Activated CD8-positive, alpha-beta memory T cell treated with anti-CD3 and anti-CD28 coated beads for 48 hours (primary cell): ENCODE measurements at places on chromosomes 6 and 20.

- DNase-seq = no peak
Observed at GRCh38 chr6:25137480-25137879, 141.7 kb upstream of the CARMIL1 start.

GRCh38 chr6:129253727-129254126, 370.8 kb downstream of the LAMA2 start:
- DNase-seq = no peak

- no peak for DNase-seq
Observed at GRCh38 chr20:62726716-62727583, 18.3 kb downstream of the NTSR1 start.

GRCh38 chr6:129920103-129920798, 59.1 kb upstream of the TMEM244 start:
- no peak for DNase-seq

- DNase-seq = no peak
Observed at GRCh38 chr6:133359256-133359655, 118.1 kb downstream of the EYA4 start.

- DNase-seq = no peak
Observed at GRCh38 chr6:18656506-18656905, 269.4 kb downstream of the RNF144B start.

GRCh38 chr20:44973053-44973452, 6.7 kb downstream of the STK4 start:
- DNase-seq = no peak

- DNase-seq = no peak
Observed at GRCh38 chr20:54197621-54198604, 10.0 kb upstream of the PFDN4 start.

- no peak for DNase-seq
Observed at GRCh38 chr6:137254966-137255365, 35.8 kb upstream of the IFNGR1 start.

GRCh38 chr6:46964716-46965519, 43.2 kb upstream of the ADGRF5 start:
- no peak for DNase-seq

DNA sequence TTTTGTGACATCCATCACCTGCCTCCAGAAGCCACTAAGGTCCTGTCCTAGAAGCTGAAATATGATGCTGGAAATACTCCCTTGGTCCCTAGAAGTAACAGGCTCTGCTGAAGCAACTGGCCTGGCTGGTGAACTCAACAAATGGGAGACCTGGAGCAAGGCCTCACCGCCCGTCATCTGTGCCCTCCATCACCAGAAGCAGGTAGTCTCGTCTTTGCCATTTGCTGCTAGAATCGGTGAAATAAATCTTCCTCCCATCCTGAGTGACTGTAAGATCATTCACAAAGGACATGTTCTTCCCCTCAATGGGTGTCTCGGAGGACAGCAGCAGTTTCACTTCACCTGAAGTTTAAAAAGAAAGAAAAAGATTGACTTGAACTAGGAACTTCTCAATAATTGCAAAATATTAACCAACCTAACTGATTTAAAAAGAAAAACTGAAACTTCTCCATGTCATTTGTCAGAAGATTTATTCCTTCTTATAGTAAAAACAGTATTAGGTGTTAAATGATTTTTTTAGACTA, 21.0 kb downstream of the CST7 start:
- no peak for DNase-seq

DNA sequence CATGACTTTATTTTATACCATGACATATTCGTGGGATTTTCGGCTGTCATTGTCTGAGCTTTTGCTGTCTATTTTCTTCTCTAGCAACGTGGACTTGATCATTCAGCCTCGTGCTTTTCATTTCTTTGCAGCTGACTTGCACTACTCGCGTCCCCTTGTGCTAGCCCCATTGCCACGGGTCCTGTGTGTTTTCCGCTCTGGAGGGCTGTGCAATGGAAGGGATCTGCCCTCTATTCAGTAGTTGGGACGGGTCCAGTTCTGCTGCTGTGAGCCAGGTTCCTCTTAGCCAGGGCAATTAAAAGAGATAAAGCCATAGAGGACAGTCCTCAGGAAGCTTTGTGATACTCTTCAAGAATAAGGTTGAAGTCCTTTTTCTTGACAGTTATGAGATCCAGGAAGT, 17.6 kb downstream of the NEDD9 start:
- no peak for DNase-seq

GRCh38 chr6:74976701-74977100, 229.2 kb downstream of the COL12A1 start:
- DNase-seq = no peak

GRCh38 chr6:165109011-165109410, 200.4 kb downstream of the C6orf118 start:
- no peak for DNase-seq

- DNase-seq = no peak
Observed at GRCh38 chr6:36000451-36000850, 24.0 kb downstream of the SLC26A8 start.

GRCh38 chr6:166767230-166767629, 140.2 kb upstream of the RPS6KA2 start:
- no peak for DNase-seq

DNA sequence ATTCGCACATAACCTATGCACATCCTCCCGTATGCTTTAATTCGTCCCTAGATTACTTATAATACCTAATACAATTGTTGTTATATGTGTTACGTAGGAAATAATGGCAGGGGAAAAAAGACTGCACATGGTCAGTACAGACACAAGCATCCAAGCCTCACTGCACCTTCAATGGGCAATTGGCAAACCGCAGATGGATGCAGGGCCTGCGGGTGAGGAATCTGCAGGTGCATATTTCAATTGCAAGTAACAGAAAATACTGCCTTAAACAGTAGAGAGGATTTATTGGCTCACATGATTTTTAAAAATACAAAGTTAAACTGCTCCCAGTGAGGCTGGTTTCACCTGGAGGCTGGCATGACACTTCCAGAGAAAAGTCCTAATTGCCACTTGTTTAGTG, 142.1 kb upstream of the MLN start:
- no peak for DNase-seq

DNA sequence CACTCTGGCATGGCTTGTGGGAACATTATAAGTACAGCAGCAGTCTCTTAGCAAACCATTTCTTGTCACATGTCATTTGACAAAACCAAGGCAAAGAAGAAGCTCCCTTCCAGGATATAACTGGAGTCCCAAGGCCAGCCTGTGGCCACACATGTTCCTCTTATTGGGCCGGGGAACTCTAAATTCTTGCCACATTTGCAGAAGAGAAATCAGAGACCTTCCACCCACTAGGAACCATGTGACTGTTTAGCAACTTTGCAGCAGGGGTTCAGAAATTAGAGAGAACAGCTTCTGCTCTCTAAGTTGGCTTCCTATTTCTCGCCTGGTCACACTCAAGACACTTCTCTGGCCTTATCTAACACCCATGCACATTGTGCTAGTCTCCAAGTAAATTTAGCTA, 20.4 kb upstream of the MEP1A start:
- DNase-seq = no peak

- DNase-seq = no peak
Observed at GRCh38 chr6:161308075-161308655, 34.3 kb upstream of the AGPAT4 start.

- no peak for DNase-seq
Observed at GRCh38 chr20:18857640-18858039, 44.1 kb downstream of the SCP2D1 start.

DNA sequence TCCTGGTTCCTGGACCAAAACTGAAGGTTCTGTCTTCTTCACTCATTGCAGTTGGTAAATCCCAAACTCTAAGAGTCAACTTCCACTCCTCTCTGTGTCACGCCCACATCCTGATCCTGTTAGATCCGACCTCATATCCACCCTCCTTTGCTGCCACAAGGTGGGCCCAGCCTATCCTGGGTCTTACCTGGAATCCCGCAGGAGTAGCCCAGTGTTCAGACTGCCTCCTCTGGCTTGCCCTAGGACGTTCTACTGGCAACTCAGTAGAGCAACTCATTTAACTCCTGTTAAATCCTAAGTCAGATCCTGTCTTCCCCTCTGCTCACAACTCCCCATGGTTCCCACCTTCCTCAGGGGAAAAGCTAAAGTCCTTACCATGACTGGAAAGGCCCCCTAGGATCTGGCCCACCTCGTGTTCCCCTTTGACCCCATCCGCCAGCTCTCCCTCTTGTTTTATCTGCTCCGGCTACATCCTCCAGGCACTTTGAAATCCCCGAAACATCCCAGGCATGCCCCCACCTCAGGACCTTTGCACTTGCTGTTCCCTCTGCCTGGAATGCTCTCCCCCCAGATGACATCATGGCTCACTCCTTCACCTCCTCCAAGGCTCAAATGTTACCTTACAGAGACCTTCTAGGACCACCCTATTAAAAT, 43.9 kb downstream of the TFEB start:
- no peak for DNase-seq

DNA sequence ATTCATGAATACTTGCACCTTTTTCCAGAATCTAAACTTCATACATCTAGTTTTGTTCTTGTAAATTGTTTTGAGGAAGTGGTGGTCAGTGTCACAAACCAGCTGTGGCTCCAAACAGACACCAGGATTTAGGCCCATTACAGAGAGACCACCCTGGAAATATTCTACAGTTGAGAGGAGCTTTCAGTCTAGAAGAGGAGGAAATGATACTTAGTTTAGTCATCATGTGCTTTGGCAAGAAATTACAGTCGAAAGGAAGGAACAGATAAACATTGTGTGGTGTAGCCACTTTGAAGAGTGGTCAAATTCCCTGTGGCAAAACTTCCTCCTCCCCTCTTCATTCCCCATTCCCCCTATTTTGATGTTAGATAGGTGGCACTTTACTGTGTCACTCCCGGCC, 15.7 kb downstream of the DCBLD1 start:
- DNase-seq = no peak

- no peak for DNase-seq
Observed at GRCh38 chr6:31689249-31690110, 8.6 kb upstream of the LY6G5C start.

GRCh38 chr6:142440600-142441293, 138.9 kb downstream of the ADGRG6 start:
- no peak for DNase-seq

- no peak for DNase-seq
Observed at GRCh38 chr20:59007665-59008511, 834 bp upstream of the CTSZ start.

- DNase-seq = no peak
Observed at GRCh38 chr6:15132854-15133670, 112.8 kb upstream of the JARID2 start.

GRCh38 chr6:15993716-15994228, 135.1 kb upstream of the MYLIP start:
- no peak for DNase-seq

GRCh38 chr6:88302769-88303225, 136.7 kb upstream of the CNR1 start:
- no peak for DNase-seq

DNA sequence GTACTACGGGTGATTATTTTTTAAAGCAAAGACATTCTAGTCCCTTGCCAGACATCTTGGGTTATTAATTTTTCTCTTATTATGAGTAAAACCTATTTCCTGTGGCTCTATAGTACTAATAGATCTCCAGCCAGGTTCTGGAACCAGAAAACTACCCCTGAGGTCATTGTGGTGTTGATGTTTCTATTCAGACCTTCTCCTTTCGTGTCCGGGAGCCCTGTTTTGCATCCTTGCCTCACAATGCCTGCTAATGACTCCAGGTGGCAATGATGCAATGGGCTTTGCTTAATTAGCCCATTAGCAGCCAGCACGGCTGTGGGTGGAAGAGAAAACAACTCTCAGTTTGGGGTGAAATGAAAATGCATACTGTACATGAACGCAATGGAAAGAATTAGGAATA, 62.9 kb upstream of the ARG1 start:
- DNase-seq = no peak

DNA sequence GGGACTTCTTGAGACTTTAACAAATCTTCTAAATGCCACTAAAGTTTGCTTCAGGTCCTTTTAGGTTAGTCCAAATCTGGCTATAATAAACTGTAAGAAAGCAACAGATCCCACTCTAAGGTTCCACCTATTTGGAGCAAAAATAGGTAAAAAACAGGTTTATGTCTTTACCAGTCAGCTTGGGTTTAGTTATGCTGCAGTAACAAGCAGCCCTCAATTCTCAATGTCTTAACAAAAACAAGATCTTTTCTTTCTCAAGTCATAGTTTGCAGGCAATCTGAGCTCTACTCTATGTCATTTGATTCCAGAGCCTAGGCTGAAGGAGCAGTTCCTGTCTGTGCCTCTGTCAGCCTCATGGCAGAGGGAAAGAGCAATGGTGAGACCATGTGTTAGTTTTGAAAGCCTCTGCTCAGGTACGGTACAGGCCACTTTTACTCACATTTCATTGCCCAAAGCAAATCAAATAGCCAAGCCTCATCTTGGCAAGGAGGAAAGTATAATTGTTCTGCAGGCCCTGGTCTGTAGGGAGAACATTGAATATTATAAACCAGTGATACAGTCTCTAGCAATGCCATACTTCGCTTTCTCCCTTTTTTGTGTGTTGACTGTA, 108.6 kb downstream of the CD83 start:
- no peak for DNase-seq

DNA sequence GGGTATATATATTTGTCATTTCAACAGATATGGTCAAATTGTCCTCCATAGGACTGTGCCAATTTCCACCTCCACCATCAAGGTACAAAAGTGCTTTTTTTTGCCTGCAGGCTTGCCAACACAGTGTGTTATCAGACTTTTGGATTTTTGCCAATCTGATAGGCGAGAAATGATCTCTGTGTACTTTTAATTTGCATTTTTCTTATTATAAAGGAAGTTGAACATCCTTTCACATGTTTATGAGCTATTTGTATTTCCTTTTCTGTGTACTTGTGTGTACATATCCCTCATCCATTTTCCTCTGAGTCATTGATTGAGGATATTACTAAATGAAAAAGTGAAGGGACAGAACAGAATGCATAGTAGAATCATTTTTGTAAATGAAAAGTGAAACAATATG, 39.0 kb upstream of the PTPN1 start:
- no peak for DNase-seq
